Activated CD4-positive, CD25-positive, alpha-beta regulatory T cell treated with anti-CD3 and anti-CD28 coated beads, Interleukin-2, amount 50 U/mL, for 72 hours (primary cell): ENCODE measurements at places on chromosomes 7 and 10.

DNA sequence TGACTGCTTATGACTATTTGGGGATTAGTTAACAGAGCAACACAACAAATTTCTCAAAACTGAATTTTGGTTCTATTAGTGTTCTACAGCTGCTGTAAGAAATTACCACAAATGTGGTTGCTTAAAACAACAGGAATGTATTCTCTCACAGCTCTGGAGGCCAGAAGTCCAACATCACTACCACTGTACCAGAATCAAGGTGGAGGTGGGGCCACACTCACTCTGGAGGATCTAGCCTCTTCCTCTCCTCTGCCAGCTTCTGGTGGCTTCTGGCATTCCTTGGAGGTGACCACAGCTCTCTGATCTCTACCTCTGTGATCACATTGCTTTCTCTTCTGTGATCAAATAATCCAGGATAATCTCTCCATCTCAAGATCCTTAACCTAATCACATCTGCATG lies 194.7 kb upstream of the BMPER start:
- no peak for DNase-seq

DNA sequence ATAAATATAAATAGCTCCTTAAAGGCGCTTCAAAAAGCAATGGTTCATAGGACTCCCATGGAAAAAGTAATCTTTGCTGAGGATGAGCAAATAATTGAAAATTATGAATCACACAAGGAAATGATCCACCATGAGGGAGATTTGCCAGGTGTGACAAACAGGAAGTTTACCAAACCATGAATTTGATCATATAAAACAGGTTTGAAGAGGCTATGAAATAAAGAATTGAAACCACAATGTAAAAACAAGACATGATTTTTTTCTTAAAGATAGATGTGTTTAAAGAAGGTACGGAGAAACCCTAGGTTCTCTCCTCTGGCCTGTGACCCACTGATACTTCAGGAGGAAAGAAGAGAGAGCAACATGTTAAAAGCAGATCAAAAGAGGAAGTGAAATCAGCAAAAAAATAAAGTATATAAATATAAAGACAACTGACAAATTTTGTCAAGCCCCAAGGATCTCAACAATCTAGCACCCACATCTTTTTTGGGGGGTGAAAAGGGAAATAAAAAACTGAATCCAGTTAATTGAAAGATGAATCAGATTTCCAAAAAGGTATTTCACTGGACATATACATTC lies 111.3 kb upstream of the ASAH2 start:
- DNase-seq = no peak

DNA sequence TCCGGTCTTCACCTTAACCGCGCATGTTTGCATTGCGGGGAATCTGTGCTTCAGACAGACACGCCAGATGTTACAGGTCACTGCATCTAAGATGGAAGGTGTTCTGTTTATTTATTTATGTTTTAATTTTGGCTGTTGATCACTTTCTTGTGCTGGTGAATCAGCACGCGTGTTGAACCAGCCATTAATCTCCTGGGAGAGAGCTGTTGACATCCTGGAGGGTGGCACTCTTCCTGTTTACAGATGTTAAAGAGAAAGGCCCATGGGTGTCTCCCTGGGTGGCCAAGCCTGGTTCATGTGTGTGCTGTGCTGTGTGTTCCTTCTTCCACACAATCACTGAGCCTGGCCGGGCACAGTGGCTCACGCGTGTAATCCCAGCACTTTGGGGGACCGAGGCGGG lies 355.3 kb downstream of the PAXIP1 start:
- DNase-seq = no peak

DNA sequence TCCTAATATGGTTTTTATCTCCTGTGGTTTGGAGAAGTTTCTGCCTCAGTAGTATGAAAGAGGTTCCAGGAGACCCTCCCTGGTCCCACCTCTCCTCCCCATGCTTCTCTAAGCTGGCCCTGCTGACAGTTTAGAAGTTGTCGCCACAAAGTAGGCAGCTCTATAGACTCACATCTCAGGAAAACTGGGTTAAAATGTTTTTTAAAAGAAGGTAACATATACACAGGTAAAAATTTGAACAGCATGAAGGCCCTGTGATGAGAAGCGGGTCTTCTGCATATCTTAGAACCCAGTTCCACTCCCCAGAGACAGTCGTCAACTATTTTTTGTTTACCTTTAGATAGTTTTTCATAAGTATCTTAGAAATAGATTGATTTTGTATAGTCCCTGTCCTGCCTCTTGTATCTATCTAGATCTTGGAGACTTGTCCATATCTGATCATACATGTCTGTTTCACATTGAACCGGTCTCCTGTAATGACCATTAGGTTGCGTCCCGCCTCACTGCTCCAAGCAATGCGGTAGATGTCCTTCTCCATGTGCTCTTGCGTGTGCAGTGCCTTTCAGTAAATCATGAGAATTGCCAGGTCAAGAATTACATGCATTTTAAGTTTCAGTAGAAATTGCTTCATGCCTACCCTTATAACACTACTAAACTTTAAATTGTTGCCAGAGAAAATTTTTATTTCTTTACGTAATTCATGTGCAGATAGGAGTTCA lies 2.2 kb downstream of the DUSP5 start:
- DNase-seq = no peak

DNA sequence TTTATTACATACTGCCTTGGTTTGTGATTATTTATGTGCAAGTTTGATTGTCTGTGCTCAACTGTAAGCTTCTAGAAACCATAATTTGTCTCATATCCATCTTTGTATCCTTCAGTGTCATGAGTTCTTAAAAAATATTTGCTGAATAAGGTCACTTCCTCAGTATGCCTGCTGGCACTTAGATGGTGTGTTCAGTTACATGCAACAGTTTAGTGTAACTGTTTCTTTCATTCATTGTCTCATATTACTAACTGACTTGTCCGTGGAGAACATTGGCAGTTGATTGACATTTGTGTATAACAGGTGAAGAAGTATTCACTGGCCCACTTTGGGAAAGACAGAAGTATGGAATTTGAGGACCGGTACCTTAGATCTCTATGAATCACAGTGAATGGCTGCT lies 236.9 kb downstream of the PRKG1 start:
- no peak for DNase-seq

GRCh38 chr10:118633786-118634185 lies 38.3 kb upstream of the PRLHR start:
- DNase-seq = no peak

DNA sequence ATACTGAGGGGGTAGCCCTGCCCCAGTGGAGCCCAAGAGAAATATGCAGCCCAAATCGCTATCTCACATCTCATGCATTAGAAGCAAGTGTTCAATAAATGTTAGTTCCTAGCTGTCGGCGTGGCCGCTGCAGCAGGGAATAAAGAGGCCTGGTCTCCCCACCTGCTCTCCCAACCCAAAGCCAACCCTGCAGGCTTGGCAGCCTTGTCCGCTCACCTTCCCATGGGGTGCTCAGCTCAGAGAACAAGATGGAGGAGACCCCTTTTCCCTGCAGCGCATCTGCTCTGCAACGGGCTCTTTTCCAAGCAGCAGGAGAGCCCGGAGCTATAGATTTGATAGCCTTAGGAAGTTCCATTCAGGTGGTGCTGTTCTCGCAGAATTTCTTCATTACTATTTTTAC lies 12.0 kb upstream of the DOCK1 start:
- no peak for DNase-seq

DNA sequence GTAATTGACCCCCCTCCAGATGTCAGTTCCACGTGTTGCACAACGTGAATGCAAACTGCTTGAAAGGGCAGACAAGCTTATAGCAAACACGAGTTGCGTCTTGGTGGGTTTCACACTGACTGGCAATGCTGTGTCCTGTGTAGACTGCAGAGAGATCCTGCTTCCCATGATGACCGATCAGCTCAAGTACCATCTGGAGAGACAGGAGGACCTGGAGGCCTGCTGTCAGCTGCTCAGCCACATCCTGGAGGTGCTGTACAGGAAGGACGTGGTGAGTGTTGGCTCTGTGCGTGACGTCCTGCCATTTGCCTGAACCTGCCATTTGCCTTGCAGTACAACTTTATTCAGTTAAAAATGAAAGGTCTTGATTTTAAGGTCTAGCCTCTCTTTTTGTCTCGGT lies 71.1 kb downstream of the INSYN2A start:
- DNase-seq = no peak

DNA sequence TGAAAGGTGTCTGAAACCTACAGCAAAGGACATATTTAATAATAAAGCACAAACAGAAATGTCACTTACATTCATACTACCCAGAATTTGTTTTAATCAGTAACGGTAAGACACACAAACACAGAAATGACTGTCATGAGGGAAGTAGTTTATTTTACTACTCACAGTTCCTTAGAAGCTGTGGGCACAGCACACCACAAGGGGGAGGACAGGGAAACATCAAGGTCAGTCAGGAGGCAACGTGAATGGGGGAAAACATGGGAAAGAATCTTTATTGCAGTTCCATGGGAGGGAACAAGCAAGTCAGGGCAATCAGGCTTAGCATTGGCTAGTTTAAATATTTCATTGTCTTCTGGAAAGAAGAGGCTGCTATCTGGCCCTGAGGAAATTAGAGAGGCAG lies 123.8 kb upstream of the PDSS1 start:
- no peak for DNase-seq

GRCh38 chr10:129617768-129618167 lies 150.7 kb downstream of the MGMT start:
- DNase-seq = no peak

- DNase-seq = no peak
Measured at GRCh38 chr7:132430861-132431822, 145.1 kb downstream of the PLXNA4 start.

DNA sequence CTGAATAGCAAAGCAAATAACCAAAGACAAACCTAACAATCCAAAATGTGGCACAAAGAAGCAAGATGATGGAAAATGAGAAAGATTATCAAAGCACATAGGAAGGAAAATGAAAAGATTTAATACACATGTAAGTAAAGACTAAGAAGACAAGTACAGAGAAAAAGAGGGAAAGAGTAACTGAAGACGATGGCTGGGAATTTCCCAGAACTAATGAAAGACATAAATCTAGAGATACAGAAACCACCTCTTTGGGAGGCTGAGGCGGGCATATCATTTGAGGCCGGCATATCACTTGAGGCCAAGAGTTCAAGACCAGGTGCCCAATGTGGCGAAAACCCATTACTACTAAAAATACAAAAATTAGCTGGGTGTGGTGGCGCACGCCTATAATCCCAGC lies 46.8 kb downstream of the CCDC6 start:
- no peak for DNase-seq

GRCh38 chr7:22447008-22447407 lies 53.0 kb downstream of the STEAP1B start:
- no peak for DNase-seq

GRCh38 chr7:155458878-155459699 lies 1.2 kb downstream of the EN2 start:
- DNase-seq = no peak

DNA sequence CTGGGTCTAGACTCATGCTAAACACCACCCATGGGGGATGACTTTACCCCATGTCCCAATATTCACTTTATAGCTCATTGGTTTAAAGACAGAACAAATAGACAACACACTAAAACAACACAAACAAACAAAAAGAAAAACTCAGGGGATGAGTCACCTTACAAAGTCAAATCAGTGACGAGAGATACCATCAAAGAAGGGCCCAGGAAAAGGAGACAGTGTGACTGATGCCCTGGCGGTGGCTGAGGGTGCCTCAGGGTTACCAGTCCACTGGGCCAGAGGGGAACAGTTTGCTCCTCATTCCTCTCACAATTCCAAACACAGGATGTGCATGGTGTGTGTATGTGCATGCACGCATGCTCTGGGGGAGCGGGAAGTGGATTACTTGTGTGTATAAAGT lies 171.3 kb upstream of the PRKCQ start:
- DNase-seq = no peak
